Esophagus muscularis mucosa (tissue), 4 donors: ENCODE measurements at places on chromosomes 12 and 14. TPM values are rescaled to one million over a fixed set of nuclear protein-coding genes. Genes with fewer than 3 reads are reported as not detected.

- peaks cover 23% of the 10 kb centered on the region for H3K4me1 ChIP-seq
- no peaks in the 10 kb centered on the region for H3K27me3 ChIP-seq
- no peaks in the 10 kb centered on the region for H3K36me3 ChIP-seq
- no peak for DNase-seq
- no peak overlapping the region for H3K27ac ChIP-seq
- no peak overlapping the region for H3K4me3 ChIP-seq
Measured at GRCh38 chr12:19706936-19707335, 267.6 kb downstream of the AEBP2 start.

- no peak for DNase-seq
- no peak overlapping the region for H3K27ac ChIP-seq
- no peaks in the 10 kb centered on the region for H3K36me3 ChIP-seq
- no peaks in the 10 kb centered on the region for H3K4me1 ChIP-seq
- no peaks in the 10 kb centered on the region for H3K27me3 ChIP-seq
Measured at GRCh38 chr12:112852810-112853209, 54.0 kb upstream of the OAS1 start.

- peaks cover 88% of the 10 kb centered on the region for H3K36me3 ChIP-seq
- no peak overlapping the region for H3K27ac ChIP-seq
- peaks cover 10% of the 10 kb centered on the region for H3K4me1 ChIP-seq
- no peak for DNase-seq
Measured at GRCh38 chr14:64734990-64735389, 30.8 kb downstream of the PLEKHG3 start.

EIF2S3B gene
- 0.17 TPM for total RNA-seq

DENND5B gene
- 15.7 TPM for total RNA-seq
